ENCODE measurements at places on chromosomes 1 and 21.

- DNase-seq, result no peak
Measured at GRCh38 chr1:245019910-245020486, 134.8 kb upstream of the KIF26B start.

DNA sequence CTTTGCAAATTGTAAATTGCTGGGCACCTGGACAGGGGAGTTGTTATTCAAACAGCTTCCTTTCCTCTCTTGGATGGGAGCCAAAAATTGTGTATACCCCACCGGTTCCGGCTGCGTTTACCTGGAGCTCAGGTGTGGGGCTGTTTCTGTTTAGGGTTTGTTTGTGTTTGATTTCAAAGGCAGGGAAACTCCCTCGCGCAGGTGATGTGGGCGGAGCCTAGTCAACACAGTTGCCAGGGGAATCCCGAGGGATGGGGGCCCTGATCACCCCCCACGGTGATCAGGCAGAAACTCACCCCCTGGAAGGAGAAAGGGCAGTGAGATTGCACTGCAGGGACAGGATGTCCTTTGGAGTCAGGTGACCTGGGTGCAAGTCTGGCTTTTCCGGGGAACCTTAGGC is 28.3 kb downstream of the CDCP2 start:
- no peak for DNase-seq

DNA sequence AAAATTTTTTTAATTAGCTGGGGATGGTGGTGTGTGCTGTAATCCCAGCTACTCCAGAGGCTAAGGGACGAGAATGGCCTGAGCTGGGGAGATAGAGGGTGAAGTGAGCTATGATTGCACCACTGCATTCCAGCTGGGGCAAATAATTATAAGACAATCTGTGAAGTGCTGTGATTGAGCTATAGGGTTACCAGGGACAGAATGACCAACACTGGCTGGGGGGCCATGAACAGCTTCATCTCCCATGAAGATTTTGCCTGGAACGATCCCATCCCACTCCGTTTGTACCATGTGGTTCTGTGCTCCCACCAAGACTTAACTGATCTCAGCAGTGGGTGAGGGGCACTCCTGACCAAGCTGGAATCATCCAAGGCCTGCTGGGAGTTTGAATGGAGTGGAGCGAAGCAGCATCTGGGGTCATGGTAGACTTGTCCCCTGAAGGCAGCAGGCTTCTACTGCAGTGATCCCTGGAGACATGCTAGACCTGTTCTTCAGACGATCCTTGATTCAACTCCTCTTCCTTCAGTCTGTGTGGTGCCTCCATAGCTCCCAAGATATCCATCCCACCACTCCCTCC is 53.6 kb upstream of the CTPS1 start:
- no peak for DNase-seq

GRCh38 chr1:100578201-100578600 is 40.3 kb downstream of the GPR88 start:
- no peak for DNase-seq

DNA sequence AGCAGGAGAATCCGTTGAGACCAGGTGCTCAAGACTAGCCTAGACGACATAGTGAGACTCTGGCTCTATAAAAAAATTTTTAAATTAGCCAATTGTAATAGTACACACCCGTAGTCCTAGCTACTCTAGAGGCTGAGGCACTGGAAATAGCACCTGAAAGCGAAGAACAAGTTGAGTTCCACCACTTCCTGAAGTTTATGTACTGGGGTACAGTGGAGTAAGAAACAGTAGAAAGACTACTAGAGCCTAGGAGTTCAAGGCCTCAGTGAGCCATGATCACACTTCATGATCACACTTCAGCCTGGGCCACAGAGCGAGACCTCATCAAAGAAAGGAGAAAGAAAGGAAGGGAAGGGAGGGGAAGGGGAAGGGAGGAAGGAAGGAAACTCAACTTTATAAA is 19.8 kb downstream of the RSBN1 start:
- DNase-seq, result peak; percentile 17

DNA sequence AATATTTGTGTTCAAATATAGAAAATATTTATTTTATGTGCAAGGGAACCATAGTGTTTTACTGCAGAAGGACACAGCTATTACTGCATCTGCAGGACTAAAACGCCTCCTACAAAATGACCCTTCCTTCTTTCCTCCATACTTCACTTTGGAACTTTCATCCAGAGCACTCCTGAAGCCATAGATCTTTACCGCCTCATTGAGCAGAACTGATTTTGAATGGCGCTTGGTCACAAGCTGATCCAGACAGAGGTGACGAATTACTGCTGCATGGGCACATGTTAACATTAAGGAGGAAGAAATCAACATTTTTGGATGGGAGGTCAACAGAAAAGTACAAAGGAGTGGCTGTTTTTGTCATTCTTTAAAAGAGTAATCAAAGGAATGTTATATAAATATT is 931.6 kb downstream of the NCAM2 start:
- no peak for DNase-seq

DNA sequence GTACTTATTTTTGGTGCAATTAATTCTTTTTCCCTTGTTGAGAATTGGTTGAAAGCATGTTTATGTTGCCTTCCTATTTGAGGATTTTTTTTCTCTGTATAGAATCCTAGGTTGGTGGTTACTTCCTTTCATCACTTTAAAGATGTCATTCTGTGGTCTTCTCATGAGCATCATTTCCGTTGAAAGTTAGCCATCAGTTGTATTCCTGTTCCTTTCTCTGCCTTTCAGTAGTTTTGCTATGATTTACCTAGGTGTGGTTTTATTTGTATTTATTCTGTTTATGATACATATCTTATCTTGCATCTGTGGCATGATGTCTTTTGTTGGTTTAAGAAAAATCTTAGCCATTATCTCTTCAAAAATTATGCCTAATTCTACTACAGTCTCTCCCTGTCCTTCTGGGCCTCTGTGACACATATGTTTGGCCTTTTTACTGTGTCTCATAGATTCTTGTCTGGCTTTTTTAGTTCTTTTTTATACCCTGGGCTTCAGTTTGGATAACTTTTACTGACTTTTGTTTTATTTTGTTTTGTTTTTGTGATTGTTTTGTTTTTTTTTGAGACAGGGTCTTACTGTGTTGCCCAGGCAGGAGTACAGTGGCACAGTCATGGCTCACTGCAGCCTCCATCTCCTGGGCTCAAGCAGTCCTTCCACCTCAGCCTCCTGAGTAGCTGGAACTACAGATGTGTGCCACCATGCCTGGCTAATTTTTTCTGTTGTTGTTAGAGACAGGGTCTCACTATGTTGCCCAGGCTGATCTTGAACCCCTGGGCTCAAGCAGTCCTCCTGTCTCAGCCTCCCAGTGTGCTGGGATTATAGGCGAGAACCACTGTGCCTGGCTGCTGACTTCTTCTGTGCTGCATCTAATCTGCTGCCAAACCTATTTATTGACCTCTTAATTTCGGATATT is 24.1 kb downstream of the PTGFRN start:
- DNase-seq, result no peak

GRCh38 chr1:187009320-187009719 is 180.6 kb downstream of the PLA2G4A start:
- DNase-seq, result no peak

GRCh38 chr1:59506952-59507351 is 210.1 kb downstream of the FGGY start:
- DNase-seq, result no peak

DNA sequence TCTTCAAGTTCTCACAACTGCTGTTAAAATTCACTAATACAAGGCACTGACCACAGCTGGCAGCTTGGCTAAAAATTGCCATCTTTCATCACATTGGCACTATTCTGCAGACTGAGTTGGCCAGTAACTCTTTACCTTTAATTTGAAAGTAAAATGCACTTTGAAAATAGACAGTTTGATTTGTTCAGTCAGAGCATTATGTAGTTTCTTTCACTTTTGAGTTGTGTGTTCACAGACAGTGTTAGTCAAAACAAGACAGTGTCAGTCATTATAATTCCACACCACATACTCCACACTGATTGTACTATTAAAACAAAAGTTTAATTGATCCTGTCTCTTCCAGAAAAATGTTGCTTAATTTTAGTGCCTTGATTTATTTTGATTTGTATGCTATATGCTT is 160.7 kb downstream of the SDCCAG8 start:
- no peak for DNase-seq

All from activated CD4-positive, alpha-beta T cell treated with anti-CD3 and anti-CD28 coated beads, Interleukin-2, amount 10 ng/mL, durations not matched to agents 7 days and 5 days (primary cell).